Activated CD4-positive, alpha-beta T cell treated with anti-CD3 and anti-CD28 coated beads for 4 hours (primary cell): ENCODE measurements at places on chromosomes 1 and 21.

- no peak for DNase-seq
Measured at GRCh38 chr21:37331411-37331810, 35.2 kb upstream of the DYRK1A start.

GRCh38 chr21:45153358-45154318 is 79.3 kb downstream of the ADARB1 start:
- no peak for DNase-seq

GRCh38 chr1:107867422-107867821 is 97.6 kb downstream of the VAV3 start:
- no peak for DNase-seq

- no peak for DNase-seq
Measured at GRCh38 chr1:239897458-239897857, 194.2 kb upstream of the FMN2 start.

DNA sequence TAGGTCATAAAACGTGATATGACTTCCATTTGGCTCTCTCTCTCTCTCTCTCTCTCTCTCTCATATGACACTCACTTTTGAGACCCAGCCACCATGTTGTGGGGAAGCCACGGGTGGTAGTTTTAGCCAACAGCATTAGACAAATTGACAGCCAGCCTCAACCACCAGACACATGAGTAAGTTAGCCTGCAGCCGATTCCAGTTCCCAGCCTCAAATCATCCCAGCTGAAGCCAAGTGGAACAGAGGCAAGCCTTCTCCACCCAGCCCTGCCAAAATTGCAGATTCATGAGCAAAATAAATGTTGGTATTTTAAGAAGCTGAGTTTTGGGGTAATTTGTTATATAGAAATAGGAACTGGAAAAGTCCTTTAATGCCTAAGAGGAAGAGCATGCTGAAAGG is 98.0 kb upstream of the DNAH14 start:
- no peak for DNase-seq

DNA sequence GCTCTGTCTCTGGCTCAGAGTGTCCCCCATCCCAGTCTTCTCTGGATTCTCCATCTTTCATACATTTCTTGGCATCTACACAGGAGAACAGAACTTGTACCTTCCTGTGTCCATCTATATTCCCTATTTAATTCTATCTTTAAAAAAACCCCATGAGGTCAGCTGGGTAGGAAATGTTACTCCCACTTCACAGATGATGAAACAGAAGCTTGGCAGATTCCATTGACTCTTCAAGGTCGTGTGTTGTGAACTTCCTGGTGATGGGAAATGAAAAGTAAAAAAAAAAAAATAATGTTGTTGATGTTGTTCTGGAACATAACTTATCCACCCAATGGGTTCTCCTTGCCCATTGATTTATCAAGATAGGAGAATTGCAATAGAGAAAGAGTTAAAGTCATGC is 8.9 kb downstream of the CHI3L2 start:
- no peak for DNase-seq

GRCh38 chr1:28521502-28522164 is 15.8 kb downstream of the RCC1 start:
- no peak for DNase-seq

DNA sequence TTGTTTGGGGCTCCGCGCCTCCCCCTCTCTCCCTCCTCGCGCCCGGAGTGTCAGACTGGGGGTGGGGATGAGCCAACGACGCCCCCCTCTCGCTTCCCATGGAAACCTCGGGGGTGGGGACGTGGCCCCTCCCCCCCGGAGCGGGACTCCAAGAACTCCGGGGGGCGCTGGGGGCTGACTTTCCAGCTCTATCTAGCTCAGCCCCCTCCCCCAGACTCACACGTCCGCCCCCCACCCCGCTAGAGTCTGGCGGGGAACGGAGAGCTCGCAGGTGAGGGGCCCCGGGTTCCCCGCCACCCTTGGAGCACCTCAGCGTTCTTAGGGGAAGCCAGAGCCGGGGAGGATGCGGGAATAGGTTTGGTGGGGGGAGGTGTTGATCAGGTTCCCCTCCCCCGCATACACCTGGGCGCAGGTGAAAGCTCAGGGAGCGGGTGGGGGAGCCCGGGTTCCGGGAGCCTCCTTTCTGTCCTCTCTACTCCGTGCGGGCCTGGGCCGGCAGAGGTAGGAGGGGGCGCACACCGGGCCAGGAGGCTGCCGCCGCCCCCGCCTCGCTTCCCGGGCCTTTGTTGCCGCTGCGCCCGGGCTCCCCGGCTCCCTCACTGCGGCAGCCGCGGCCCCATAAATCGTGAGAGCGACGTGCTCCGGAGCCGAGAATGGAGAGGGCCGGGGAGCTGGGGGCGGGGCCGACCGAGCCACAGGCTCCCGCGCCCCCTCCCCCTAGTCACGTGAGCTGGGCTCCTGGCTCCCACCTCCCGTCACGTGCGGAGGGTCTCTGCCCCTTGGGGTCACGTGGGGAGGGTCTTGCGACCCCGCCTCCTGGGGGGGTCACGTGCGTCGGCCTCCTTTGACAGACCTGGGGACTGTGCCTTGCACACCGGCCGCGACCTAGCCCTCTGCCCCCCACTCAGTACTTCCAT is 1.9 kb downstream of the EFNA3 start:
- no peak for DNase-seq

DNA sequence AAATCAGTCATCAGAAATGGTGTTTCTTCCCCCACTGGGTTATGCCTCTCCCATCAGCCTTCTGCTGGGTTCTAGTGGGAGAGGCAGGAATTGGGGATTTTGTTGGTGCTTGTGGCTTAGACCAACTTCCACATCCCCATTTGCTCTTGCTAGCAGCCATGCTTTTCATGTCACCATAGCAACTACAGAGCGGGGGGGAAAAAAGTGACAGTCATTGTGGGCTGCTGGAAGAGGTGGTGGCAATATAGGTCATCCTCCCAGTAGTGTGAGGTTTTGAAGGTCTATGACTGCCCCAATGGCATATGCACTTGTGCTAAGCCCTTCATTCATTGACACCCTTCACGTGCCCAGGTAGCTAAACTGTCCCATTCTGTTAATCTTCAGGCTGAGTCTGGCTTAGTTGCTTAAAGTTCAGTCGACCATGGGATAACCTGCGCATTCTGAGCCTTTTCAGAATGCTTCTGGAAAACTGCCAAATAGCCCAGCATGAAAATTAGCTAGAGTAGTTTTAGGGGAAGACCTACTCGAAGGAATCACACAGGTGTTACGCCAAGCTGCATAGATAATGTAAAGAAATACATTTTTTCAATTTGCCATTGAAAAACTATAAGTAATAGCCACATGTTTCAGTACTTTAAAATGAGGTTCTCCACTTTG is 53.7 kb upstream of the ZNF326 start:
- no peak for DNase-seq

DNA sequence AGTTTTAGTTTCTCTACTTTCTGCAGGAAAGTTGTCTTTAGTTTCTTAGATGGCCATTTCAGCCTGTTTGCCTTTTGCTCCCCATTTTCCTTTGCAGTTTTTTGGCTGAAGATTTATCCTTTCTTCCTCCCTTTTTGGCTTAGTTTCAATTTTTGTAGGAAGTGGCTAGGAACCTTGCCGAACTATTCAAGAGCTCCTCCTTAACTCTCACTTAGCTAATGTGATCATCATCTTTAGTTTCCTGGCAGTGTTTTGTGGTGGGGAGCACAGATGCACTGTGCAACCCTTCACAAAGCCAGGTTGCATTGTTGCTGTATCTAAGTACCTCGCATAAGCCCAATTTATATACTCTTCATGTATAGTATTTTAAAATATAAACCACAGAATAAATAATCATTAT is 28.8 kb upstream of the CCDC181 start:
- DNase-seq: no peak

DNA sequence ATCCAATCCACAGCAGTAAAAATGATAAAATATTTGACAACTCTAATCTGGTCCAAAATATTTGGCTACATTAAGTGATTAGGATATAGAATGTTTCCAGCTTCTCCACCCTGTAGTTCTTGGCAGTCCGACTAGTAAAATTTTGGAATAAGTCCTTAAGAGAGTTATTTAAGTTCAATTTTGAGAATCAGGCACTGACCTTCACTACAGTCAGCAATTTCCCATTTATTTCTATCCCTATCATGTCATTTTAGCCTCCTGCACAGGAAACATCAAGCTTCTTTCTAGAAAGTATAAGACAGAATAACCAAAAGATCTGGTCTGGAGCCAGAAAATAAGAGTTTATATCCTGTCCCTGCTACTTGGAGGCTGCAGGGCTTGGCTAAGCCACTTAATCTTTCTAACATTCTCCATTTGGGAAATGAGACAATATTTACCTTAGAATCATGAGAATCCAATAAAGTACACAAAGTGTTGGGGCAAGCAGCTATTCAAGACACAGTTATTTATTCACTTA is 162.2 kb downstream of the DPYD start:
- no peak for DNase-seq

GRCh38 chr1:100377590-100378361 is 25.5 kb downstream of the CDC14A start:
- DNase-seq: no peak

DNA sequence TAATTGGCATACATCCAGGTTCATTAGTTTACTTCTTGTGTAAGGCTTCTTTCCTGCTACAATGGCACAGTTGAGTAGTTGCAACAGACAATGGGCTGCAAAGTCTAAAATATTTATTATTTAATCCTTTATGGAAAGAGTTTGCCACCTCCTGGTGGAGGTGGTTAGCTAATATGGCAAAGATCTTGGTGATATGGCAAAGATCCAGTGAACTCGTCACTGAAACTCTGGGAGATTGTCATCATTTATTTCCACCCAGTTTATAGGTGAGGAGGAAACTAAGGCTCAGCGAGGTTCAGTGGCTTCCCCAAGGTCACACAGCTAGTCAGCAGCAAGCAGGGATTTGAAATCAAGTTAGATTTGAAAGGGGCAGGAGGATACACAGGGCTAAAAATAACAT is 16.1 kb upstream of the IFFO2 start:
- DNase-seq: peak; percentile 41

GRCh38 chr1:90835661-90836344 is 118.7 kb upstream of the BARHL2 start:
- DNase-seq: no peak

DNA sequence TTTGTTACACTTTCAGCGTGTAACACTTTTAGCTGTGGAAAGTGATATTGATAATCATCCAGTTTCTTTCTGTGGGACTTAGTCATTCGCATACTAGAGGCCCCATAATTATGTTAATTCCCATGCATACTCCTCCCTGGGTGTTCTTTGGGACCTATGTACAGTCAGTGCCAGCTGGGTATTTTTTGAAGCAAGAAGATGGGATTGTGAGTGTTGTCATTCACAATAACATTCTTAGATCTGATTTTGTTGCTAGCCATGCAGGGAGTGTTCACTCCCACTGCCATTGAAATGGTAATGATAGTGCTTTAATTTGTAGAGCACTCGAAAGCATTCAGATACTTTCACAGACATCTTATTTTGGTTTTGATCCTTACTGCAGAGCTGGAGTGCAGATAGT is 11.6 kb downstream of the SARS1 start:
- no peak for DNase-seq

GRCh38 chr1:111621050-111621449 is 1.5 kb downstream of the RAP1A start:
- peak; percentile 41 for DNase-seq

- no peak for DNase-seq
Measured at GRCh38 chr1:246527402-246528088, 20.5 kb upstream of the SMYD3 start.

DNA sequence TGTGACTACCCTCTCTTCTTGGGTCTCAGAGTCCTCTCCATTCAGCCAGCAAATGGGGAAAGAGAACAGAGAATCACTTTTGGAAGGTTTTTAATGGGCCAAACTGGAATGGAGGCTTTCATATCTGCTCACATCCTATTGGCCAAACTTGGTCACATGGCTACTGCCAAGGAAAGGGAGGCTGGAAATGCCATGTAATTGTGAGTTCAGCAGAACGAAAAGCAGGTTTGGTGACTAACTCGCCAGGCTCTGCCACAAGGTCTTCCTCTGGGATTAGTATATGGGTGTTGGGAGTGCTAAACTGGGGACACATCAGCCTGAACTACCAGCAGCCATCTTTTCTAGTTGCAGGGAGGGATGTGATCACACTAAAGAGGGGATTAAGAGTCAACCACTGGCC is 19.2 kb downstream of the RD3 start:
- no peak for DNase-seq

- DNase-seq: no peak
Measured at GRCh38 chr21:33686386-33686785, 44.1 kb downstream of the ITSN1 start.

GRCh38 chr1:174209347-174210187 is 50.2 kb downstream of the RABGAP1L start:
- DNase-seq: no peak

DNA sequence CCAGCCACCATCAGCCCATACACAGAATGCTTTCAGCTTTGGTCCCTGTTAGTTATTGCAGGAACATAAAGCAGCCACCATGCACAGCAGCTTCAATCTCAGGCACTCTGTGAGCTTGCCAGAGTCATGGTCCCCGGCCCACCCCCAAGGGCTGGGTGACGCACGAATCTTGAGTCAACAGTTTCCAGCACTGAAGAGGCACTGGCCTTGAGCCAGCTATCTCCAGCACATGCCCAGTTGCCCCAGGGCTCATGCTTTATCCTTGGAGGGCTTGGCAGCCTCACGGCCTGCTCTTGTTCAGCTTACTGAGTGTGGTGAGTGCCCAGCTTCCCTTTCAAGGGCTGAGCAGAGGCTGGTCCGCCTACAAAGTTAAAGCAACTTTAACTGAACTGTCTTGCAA is 200.7 kb upstream of the RAB4A start:
- no peak for DNase-seq

DNA sequence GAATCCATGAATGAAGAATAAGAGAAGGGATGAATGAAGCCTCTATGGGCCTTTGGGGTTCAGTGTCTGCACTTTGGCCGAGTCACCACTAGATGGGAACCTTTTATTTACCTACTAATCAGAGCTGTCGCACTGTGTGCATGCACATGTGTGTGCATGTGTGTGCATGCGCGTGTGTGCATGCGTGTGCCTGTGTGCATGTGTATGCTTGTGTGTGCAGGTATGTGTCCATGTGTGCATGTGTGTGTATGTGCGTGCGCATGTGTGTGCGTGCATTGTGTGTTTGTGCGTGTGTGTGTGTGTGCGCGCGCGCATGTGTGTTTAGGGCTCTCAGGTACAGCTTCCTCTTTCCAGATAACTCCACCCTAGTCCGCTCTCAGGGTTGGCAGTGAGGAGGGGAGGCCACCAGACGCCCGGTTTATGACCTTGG is 20.4 kb upstream of the UBXN10 start:
- DNase-seq: no peak

GRCh38 chr1:154798645-154799044 is 71.4 kb downstream of the KCNN3 start:
- no peak for DNase-seq

GRCh38 chr1:40130892-40131291 is 30.3 kb upstream of the RLF start:
- no peak for DNase-seq

- no peak for DNase-seq
Measured at GRCh38 chr21:41861987-41862386, 17.2 kb downstream of the PRDM15 start.

GRCh38 chr1:214423045-214423444 is 128.4 kb downstream of the PTPN14 start:
- no peak for DNase-seq
